ENCODE measurements at places on chromosomes 16 and 17. TPM values are rescaled to one million over a fixed set of nuclear protein-coding genes. Genes with fewer than 3 reads are reported as not detected.

- DNase-seq, result peak; percentile 98
Measured at GRCh38 chr17:7650509-7651096, at the start of gene ATP1B2. ATP1B2 (plus strand) TSS chr17:7650926; CDS start chr17:7651519, 593 bp downstream.

Gene KRTAP17-1
- not detected for total RNA-seq

Gene METRNL
- total RNA-seq, result 21.4 TPM

DNA sequence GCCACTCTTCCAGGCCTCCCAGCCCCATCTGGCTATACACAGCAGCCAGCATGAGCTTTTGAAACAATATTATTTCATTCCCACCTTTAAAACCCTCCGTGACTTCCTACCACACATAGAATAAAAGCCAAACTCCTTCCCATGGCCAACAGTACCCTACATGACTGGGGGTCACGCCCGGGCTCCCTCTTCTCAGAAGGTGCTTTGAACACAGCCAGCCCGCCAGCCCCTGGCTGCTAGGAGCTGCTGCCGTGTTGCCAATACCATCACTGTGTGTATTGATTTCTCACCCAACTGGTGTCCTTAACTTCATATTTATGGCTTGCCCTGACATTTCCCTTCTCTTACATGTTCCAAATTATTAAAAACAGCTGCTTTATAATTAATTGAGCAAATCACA lies 111.2 kb downstream of the GNAO1 start:
- no peak for DNase-seq

Gene RHBDL1
- total RNA-seq, result 7.6 TPM

DNA sequence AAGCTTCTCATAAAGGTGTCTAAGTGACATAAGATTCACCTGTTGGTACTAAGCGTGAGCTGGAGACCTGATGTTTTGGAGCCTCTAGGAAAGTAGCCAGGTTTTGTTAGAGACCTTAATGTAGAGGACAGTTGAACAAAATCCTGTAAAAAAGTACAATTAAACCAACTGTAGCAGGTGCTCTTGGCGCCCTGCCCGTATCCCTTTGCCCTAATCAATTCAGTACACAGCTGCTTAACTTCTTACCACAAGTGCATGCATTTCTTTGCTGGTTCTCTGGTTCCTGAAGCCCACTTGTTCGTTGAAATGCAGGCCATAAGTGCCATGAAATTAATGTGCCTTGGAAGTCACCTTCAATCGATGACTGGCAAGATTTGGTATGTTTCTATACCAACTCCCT lies 24.4 kb downstream of the GLP2R start:
- DNase-seq, result peak; percentile 5

Gene OTOA
- total RNA-seq, result 0.11 TPM

Gene NAA60
- total RNA-seq, result 50.4 TPM

Gene RPTOR
- 24.3 TPM for total RNA-seq

DNA sequence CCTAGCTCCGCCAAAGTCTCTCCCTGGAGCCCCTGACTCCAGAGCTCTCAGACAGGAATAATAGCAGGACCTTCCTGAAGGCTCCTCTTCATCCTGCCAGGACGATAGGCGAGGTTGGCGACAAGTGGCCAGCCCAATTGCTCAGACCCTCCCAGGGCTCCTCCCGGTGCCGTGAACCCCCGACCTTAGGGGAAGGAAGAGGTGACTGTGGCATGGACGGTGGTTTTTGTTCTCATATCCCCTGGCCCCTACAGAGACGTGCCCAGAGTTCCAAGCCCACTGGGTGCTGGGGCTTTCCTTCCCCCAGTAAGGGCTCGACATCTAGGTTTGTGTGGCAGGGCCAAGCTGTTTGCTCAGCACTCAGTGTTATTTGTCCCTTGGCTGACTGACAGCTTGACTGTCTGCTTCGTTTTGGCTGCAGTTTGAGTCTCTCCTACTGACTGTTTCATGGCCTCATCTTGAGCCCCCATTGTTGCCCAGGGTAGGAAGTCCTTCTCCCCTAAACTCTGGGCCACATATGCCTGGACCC lies 4.6 kb upstream of the ADCY7 start:
- no peak for DNase-seq

Gene OTOP3
- not detected for total RNA-seq

DNA sequence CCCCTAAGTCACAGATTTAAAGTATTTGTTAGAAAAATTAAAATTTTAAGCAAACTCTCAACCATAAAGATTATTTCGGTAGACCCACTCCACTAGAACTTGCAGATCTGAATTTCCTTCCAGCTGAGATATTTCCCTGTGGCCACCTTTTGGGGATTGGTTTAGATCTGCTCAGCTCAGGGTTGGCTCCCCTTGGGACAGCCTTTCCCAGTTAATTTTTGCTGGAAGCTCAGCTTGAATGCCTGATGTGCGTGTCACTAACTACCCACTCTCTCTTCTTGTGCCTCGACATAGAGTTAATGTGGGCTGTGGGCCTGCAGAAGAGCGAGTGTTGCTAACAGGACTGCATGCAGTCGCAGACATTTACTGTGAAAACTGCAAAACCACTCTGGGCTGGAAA lies 57.6 kb downstream of the YPEL2 start:
- DNase-seq, result no peak

DNA sequence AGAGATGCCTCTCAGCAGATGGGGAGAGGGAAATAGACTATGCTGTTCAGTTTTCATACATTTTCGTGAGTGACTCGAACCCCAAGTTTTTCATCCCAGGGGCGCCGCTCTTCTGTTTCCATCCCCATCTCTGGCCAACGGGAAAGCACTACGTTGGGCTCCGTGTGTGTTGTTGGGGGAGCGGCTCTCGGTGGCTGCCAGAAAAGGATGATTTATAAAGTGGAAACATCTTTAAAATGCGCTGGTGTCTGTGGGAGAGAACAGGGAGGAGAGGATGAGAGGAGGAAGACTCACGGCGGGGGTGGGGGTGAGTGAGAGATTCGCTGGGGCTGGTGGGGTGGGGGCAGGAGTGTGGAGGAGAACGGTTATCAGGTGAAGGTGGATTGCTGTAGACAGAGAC lies 5.8 kb downstream of the TBX4 start:
- no peak for DNase-seq

DNA sequence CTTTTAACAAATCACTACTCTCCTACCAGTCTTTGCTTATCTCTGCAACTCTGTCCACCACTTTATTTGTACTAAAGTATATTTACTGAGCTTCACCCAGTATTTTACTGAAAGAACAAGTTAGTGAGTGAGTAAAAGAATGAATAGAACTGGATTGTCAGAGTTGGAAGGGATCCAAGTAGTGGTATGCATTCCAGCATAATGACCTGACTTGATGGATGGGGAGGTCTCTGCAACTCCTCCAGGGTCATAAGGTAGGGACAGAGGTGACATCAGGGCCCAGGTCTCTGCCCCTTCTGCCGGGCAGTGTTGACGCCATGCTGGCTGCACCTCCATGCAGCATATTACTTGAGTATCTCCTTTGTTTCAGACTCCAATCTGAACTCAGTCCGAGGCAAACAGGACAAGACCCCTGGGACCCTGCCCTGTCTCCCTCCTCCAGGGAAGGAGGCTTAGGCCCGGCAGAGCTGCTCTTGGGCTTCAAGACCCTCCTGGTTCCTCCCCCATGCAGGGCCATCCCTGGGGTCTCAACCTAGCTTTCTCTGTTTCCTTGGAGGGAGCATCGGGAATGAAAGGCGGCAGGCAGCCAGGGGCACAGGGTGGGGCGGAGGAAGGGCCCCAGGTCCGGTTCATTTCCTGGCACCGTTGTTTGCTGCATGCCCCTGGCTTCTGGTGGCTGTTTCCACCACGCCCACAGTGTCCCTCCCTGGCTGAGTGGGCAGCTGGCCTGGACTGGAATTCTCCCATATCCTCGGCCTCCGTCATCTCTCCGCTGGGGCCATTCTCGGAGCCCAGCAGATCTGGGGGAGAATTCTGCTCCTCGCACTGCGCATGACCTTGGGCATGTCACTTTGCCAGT lies 12.4 kb upstream of the ITGA3 start:
- no peak for DNase-seq

GRCh38 chr16:70638814-70639792 lies 7.3 kb upstream of the IL34 start:
- no peak for DNase-seq

Gene PRSS22
- 2.4 TPM for total RNA-seq

Gene NTN1
- 1.3 TPM for total RNA-seq

DNA sequence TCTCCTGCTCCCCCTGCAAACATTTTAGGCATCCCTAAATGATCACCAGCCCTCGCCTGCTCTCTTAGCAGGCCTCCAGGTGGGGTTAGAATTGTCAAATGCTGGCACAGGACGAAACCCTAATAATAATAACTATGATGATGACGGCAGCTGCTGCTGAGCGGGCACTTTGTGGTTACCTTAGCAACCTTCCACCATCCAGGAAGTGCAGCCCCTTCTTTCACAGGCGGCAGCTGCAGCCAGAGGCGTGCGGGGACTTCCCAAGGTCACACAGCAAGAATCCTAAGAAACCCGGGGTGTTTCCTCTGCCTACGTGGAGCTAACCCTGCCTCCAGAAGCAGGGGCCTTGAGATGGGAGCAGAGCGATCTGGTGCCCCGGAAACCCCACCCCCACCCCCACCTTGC lies 22.4 kb upstream of the EIF1 start:
- DNase-seq, result no peak

Gene KRTAP4-1
- not detected for total RNA-seq

DNA sequence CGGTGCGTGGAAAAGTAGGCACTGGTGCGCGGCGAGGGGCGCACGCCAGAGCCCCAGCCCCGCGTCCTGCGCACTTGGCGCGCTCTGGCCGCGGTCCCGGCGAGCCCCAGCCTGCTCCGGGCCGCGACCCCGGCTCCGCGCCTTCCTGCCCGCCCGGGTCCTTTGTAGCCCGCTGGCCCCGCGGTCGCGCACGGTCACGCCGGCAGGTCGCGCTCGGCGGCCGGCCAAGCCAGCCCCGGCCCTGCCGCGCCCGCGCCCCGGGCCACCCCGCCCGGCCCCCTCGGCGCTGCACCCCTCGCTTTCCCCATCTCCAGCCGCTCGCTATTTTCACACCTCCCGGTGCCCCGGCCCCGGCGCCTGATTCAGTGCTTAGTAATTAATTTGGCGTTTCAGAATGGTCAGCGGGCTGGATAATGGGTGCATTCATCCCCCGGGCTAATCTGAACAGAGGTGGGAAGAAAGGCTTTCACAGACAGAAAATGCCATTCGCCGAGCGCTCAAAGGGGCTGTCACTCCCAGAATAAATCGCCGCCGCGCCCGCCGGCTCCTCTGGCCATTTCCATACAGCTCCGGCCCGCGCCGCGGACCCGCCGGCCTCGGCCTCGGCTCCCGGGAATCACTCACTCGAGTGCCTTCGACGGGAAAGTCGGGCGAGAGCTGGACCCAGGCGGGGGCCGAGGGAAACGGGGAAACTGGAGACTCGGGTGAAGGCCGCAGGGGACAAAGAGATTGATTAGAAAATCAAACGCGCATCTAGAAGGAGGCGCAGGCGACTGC lies 17.8 kb upstream of the NTN1 start:
- DNase-seq, result peak; percentile 61

GRCh38 chr17:19244357-19244756 lies 7.2 kb downstream of the EPN2 start:
- DNase-seq, result no peak

- DNase-seq, result no peak
Measured at GRCh38 chr17:32123782-32124181, 18.5 kb upstream of the RHOT1 start.
